HCT116 (cell line): ENCODE measurements at places on chromosomes 7 and 10. TPM values are rescaled to one million over a fixed set of nuclear protein-coding genes. Genes with fewer than 3 reads are reported as not detected.
A peak's percentile ranks its signal among the peaks of the same experiment; 100 is the strongest.

- no peaks in the 10 kb centered on the region for H3K36me3 ChIP-seq
- no peak for DNase-seq
- H3K27ac ChIP-seq = no peak overlapping the region
- H3K4me1 ChIP-seq = 0 out of 2 replicates have a peak, but pooled peaks cover 2% of the 10 kb centered on the region
- H3K4me3 ChIP-seq = no peak overlapping the region
Measured at GRCh38 chr7:140084142-140084655, 21.4 kb upstream of the PARP12 start.

- DNase-seq = no peak
- peaks cover 3% of the 10 kb centered on the region; the same call in 1 of the 2 replicates for H3K4me1 ChIP-seq
- no peaks in the 10 kb centered on the region for H3K36me3 ChIP-seq
- peak within 1 kb of the TSS; percentile 84 for H3K4me3 ChIP-seq
Measured at GRCh38 chr7:55365205-55365674, at the start of gene LANCL2. TSS of gene LANCL2 (plus strand) at chr7:55365337. CDS start at chr7:55366026, 689 bp downstream.

DNA sequence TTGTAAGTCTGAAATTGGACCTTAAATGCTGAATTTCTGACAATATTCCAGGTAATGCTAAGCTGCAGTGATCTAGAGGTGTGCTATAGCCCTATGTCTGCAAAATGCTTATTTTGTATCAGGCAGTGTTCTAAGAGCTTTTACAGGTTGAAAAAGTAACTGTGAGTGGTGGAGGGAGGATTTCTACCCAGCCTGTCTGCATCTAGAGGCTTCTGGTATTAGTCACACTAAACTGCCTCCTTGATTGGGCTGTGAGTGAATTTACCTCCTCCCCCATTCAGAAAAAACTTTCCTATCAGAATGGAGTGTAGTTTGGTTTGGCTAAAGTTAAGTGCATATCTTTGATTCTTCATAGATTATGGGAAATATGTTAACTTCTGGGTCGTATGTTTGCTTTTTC is 56.8 kb downstream of the BBS9 start:
- peaks cover 2% of the 10 kb centered on the region; the same call in 1 of the 2 replicates for H3K4me1 ChIP-seq
- H3K27ac ChIP-seq = no peak overlapping the region
- no peak overlapping the region for H3K4me3 ChIP-seq
- DNase-seq = no peak
- no peaks in the 10 kb centered on the region for H3K36me3 ChIP-seq
- H3K27me3 ChIP-seq = no peaks in the 10 kb centered on the region

The SLC13A1 gene
- not detected for total RNA-seq

The ARID5B gene
- total RNA-seq = 4.7 TPM
